Activated effector memory CD4-positive, alpha-beta T cell treated with Interleukin-2 at 50 U/mL for 16 hours (primary cell): ENCODE measurements at places on chromosomes 7 and 10.

GRCh38 chr7:152664636-152665035 is 11.3 kb downstream of the XRCC2 start:
- no peak for DNase-seq

- DNase-seq: no peak
Measured at GRCh38 chr10:102113261-102113955, 6.8 kb downstream of the LDB1 start.

- DNase-seq: no peak
Measured at GRCh38 chr7:98733036-98733435, 116.0 kb downstream of the NPTX2 start.

GRCh38 chr10:13847201-13847631 is 260.5 kb downstream of the PRPF18 start:
- DNase-seq: no peak

GRCh38 chr10:1938317-1938716 is 201.0 kb upstream of the ADARB2 start:
- DNase-seq: peak; percentile 64
